SHP77 (cell line): ENCODE measurements at places on chromosomes 7 and 10.

- DNase-seq, result peak; percentile 97
These were observed 32.6 kb upstream of the PDK4 start for GRCh38 chr7:95628831-95629439.

DNA sequence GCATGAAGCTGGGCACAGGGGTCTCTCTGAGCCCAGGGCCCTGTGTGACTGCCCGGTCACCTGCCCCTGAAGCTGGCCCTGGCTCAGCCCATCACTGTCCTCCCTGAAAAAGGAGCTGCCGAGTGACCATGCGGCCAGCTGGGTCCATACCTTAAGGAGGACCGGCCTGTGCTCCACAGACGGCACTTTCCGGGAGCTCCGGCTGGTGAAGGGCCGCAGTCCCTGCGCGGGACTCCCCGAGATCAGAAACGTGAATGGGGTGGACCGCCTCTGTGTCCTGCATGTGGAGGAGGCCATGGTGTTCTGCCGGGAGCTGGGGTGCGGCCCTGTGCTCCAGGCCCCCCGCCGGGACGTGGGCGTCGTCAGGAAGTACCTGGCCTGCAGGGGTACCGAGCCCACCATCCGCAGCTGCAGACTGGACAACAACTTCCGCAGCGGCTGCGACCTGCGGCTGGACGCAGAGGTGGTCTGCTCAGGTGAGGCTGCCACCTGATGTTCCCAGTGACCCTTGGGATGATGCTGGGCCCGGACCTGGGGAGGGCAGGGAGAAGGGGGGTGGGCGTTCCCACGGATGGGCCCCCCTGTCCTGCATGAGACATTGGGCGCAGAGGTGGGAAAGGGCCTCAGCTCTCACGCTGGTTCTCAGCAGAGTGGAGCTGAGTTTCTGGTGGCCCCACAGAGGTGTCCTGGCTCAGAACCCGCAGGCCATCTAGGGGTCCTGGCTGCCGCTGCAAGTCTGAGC is 3.5 kb downstream of the SCART1 start:
- no peak for DNase-seq

- DNase-seq, result no peak
These were observed 41.1 kb downstream of the INSIG1 start for GRCh38 chr7:155338632-155339320.

DNA sequence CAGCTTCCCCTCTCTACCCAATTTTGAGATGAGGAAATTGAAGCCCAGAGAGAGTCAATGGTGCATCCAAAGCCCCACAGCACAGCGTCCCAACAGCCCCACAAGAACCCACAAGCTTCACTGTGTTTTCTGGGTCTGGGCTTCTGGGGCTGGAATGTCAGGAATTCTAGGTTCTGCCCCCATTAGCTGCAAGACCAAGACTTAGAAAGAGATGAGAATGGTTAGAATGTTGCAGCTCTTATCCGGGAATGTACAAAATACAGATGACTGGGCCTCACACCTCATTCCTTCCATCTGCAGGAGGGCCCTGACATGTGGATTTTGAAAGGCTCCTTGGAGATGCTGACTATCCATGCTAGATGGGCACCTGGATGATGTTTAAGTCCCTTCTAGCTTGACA is 6.0 kb upstream of the SGPL1 start:
- no peak for DNase-seq

DNA sequence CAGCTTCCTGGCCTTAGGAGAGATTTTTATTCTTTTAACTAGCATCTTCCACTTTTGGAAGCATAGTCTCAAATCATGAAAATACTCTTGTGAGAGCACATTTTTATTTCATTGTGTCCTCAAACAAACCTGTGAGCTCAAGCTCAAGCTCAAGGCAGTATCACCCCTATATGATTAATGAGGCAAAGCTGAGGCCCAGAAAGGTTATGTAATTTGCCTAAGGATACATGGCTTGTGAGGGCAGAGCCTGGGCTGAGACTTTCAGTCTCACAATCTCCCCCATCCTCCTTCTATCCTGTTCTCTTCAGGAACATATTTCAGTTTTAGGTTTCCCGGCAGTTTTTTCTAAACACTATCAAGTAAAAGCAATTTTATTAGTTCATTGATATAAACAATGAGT is 359.5 kb downstream of the PTEN start:
- no peak for DNase-seq

DNA sequence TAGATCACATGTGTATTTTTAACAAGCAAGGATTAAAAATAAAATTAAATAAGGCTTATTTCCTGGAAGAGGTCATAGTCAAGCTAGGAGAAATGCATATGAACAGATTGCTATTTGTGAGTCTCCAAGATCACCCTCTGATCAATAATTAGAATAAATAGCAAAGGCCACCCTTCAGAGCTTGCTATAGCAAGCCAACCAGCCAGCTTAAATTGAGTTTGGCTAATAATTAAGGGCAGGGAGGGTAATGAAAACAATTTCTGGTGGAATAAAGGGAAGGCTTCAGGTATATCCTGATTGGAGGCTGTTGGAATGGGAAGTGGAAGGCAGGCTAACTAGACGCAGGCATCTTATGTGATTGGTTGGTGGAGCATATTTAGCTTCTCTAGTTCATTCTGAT is 403.5 kb downstream of the ARL4A start:
- no peak for DNase-seq

- DNase-seq, result no peak
These were observed 156.4 kb upstream of the MTPN start for GRCh38 chr7:136133551-136133950.

DNA sequence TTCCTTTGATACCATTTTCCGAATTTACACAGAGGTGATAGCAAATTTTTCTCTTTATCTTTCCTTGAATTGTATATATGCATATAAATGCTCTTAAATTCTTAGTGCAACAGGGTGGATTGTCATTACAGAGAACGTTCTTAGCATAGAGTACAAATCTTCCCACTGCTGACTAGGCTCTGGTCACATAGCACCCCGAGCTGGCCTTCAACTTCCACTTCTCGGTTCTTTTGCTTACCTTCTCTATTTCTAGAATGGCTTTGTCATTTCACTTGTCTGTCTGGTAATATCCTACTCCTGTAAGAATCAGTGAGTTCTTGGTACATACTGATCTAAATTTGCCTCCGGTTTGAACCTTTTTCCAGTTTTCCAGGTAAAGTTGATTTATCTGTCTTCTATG is 13.4 kb downstream of the ADIRF start:
- no peak for DNase-seq

GRCh38 chr10:120989279-120989678 is 138.1 kb downstream of the WDR11 start:
- DNase-seq, result no peak

- DNase-seq, result no peak
These were observed 81.1 kb downstream of the SDHAF3 start for GRCh38 chr7:97198596-97198995.

GRCh38 chr7:17557251-17557671 is 258.8 kb downstream of the AHR start:
- DNase-seq, result no peak

GRCh38 chr7:79504607-79505389 is 51.3 kb upstream of the MAGI2 start:
- DNase-seq, result no peak

- DNase-seq, result no peak
These were observed 53.1 kb downstream of the PRKAG2 start for GRCh38 chr7:151823566-151824372.
